ENCODE measurements at places on chromosomes 16 and 17.

DNA sequence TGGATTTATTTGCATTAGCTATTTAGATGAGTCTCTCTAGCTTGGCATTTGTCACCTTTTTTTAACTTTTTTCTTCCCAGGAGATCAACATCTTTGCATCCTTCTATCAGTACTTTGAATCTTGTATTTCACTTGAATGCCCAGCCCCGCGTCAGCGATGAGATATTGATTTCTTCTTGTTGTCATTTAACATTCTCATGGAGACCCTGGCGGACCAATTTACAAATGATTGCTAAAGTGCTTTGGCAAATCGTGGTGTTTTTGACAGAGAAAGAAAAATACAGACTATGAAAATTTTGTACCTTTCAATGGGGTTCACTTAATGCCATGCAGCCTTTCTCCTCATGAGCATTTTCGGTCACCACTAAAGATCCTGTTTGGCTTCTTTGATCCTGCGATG, 269.7 kb downstream of the ABCC12 start:
- DNase-seq = no peak

DNA sequence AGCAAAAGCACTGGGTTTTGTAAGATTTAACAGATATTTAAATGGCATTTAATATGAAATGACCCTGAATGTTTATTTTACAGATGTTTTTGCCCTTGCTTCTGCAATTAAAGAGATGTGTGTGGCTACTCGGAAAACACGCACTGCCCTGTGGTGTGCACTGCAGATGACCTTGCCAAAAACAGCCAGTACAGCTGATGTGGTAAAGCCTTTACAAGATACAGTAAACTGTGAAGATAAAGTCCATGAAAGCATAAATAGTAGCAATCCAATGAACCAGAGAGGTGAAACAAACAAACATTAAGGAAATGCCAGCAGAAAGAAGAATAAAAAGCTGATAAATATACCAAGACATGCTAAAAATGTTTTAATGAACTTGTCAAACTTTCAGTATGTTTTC, 15.7 kb downstream of the CCDC43 start:
- no peak for DNase-seq

DNA sequence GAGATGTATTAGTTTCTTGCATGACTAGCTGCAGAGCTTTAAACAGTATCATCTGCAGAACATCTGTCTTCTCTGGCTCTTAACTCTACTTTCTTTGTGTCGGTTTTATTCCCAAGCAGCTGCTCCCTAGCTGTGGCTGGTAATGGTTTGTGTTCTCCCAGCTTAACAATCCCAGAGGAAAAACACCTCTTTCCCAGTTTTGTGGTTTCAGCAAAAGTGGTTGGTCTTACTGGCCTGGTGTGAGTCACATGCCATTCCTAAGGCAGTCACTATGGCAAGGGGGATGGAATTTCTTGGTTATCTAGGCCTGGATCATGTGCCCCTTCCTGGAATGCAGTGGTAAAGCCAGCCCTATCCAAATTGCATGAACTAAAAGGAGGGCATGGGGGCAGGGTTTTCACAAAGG, 27.5 kb downstream of the OMG start:
- DNase-seq = no peak

- DNase-seq = peak; percentile 8
These were observed 26.5 kb upstream of the NF1 start for GRCh38 chr17:31068291-31068690.

- no peak for DNase-seq
These were observed 54.4 kb upstream of the LGALS9 start for GRCh38 chr17:27576477-27577083.

GRCh38 chr17:64358261-64358788, 32.3 kb downstream of the PECAM1 start:
- no peak for DNase-seq

GRCh38 chr16:142405-142967, 4.0 kb upstream of the NPRL3 start:
- DNase-seq = no peak

DNA sequence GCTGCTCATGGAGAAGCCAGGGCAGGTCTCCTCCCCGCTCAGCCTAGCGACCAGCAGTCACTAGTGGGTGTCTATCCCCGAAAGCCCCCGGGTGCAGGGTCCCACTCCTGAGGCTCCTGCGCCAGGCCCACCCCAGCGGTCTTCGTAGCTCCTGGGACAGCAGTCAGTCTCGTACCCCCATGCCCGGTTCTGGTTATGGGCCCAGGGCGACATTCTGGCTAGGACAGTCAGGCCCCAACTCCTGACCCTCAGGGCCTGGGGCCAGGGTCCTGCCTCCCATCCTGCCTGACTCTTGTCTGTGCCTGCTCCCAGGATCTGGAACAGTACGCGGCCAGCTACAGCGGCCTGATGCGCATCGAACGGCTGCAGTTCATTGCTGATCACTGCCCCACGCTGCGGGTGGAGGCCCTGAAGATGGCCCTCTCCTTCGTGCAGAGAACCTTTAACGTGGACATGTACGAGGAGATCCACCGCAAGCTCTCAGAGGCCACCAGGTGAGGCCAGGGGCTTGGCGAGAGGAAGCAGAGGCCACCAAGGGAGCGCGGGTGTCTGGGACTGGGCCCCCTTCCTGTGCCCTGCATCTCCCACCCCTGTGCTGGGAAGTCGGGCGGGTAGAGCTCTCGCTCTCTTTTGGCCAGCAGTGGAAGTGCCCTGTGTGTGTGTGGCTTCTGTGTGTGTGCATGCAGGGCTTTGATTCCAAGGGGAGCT, 2.0 kb downstream of the GPS1 start:
- no peak for DNase-seq

GRCh38 chr17:55263569-55264277, 1.0 kb upstream of the HLF start:
- no peak for DNase-seq

GRCh38 chr17:66604376-66604775, 230.5 kb upstream of the CACNG5 start:
- DNase-seq = no peak

DNA sequence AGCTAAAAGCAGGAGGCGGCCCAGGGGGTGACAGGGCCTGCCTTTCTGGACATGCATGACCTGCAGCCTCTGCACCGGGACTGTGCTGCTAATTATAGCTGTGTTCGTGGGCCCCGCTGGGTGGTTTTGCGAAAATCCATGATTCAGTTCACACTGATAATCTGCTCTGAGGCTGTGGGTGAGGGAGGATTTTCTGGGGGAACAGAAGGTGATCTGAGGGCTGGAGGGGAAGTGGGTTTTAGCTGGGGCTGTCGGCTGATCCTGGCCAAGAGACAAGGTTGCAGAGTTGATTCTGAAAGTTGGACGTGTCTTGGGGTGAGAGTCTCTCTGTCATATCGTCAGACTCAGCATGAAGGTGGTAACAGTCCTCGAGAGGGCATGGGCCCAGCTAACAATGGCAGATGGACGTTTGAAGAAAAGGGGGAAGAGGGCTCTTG, 187.5 kb upstream of the ZNF469 start:
- no peak for DNase-seq

DNA sequence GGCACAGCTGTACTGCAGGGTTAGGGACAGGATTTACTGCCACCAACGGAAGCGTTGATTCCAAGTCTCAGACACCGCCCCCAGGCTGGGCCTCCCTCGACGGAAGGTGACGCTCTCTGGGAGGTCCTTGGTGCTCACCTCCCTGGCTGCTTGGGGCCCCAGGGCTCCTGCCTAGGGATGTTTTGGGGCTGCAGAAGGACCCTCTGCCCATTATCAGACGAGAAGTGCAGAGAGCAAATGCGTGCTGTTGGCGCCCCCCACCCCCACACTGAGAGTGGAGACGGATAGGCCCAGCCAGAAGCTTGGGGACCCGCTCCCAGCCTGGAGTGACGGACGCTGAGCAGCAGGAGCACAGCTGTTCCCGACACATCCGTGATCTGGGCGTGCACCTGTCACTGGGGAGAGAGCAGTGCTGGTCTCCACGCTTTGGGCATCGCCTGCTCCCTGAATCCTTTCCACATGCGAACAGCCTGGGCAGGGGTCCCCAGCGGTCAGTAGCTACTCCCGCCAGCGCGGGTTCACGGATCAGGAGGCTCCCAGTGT, 5.1 kb upstream of the SOX8 start:
- DNase-seq = no peak

GRCh38 chr16:77111056-77111565, 79.9 kb upstream of the MON1B start:
- no peak for DNase-seq

GRCh38 chr17:13485327-13485726, 116.4 kb downstream of the HS3ST3A1 start:
- no peak for DNase-seq

DNA sequence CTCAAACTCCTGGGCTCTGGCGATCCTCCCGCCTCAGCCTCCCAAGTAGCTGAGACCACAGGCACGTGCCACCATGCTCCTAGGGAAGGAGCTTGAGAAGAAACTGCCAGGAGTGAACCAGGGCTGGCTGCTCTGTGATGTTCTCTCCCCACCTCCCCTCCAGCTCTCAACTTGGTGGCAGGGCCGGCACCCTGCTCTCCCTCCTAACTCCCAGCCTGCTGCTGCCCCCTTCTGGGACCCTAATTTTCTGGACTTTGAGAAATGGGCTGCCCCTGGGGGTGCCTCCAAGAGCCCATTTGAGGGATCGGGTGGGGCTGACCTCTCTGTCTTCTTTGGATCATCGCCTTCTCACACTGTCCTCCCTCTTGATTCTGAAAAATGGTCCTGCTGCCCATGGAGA, 14.9 kb upstream of the STAT3 start:
- no peak for DNase-seq

DNA sequence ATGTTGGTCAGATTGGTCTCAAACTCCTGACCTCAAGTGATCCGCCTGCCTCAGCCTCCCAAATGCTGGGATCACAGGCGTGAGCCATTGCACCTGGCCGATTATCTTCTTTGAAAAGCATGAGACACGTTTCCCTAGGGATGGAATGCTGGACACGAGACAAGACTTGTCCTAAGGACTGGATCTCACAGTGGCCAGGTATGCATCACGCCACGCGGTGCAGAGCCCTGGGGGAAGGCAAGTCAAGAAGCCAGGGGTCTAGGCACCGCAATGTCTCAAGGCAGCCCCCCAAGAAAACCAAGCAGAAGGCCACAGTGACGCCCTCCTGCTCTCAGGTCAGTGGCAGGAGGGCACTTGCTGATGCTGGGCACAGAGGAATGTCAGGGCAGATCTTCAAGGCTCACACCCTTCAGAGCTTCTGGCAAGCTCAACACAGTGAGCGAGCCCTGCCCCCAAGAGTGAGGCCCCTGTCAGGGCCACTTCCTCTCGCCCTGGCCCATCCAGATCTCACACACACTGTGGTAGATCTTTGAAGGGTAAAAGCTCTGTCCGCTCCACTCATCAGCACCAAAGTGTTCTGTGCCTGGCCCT, 134.7 kb downstream of the ZNF778 start:
- DNase-seq = no peak

GRCh38 chr17:64003526-64004121, 5.5 kb downstream of the PRR29 start:
- no peak for DNase-seq

GRCh38 chr16:24140730-24141129, 115.4 kb upstream of the CACNG3 start:
- no peak for DNase-seq

- no peak for DNase-seq
These were observed 301.0 kb downstream of the CPPED1 start for GRCh38 chr16:12502676-12503075.

- DNase-seq = no peak
These were observed 3.9 kb upstream of the C17orf99 start for GRCh38 chr17:78142119-78142861.

DNA sequence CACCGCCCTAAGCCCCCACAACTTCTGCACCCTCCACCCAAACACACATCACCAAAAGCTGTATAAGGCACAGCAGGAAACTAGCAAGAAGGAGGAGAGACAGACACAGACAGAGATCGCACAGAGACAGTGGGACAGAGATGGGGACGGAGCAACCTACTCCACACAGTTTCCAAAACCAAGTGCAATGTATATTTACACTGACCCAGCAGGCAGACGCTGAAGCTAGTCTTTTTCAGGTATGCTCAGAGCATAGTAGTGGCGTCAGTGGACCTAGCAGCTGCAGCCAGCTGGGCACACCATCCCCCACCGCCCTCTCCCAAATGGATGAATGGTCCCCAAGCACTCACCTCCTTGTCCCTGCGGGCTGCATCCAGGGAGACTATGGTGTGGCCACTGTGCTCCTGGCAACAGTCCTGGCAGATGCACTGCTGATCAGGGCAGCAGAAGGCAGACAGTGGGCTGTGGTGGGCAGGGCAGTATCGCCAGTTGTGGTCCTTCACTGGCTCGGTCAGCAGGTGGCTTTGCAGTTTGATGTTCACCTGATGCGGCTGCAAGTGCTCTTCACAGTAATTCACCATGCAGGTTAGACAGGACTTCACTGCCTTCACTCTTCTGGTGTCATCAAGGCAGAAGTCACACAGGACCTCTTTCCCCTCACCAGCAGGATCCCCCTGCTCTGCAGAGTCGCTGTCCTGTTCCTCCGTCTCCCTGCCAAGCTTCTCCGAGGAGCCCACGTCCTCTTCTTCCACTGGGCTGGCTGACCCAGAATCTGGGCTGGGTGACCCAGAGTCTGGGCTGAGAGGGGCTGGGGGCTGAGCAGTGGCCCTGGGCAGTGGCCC, 31.5 kb upstream of the FBXW10B start:
- DNase-seq = no peak

GRCh38 chr16:83915081-83915480, 16.2 kb downstream of the MLYCD start:
- DNase-seq = no peak

DNA sequence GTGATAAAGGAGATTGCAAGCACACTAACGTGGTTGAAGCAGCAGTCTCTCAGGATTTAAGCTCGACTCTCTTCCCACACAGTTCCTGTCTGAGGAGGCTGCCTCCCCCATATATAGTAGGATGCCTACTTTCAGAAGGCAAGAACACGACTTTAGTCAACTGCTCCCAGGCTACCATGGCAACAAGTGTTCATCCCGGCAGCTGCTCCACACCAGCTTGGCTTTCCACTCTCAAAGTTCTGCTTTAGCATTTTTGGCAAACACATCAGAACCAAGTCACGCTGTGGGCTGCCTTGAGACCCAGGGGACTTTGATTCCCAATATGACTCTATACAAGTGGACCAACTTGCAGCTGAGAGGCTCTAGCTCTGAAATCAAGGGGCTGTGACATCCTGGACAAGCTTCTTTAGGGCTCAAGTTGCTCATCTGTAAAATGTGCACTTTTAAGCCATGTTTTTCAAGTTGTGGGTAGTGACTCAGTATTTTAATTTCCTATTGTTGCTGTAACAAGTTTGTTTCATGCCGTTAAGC, 16.5 kb downstream of the ZP2 start:
- DNase-seq = no peak

DNA sequence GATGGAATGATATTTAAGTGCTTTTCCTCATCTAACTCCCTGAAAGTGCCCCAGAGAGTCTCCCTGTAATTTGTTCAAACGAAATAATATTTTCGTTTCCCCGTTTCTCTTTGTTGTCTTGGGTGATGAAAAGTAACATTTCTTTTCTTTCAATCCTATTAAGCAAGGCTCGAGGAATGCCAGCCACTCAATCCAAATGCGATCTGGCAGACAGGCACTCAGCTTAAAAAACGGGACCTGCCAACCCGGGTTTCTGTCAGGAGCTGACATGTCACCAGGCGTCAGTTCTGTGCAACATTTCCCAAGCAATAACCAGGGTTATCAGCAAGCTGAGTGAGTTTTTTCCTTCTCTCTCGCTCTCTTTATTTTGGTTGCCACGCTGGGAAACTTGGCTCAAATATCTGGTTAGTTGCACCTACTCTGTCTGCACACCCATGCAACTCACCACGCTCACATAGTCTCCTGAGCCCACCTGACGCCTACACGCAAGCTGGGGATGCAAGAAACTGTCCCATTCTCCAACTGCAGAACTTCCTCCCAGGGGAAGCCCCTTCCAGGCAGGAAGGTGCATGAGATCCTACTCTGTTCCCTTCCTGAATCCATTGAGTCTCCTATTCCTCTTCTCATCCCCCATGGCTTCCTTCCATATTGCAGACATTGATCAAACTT, 208.2 kb downstream of the C16orf78 start:
- no peak for DNase-seq
